Stimulated activated CD4-positive, alpha-beta T cell treated with anti-CD3 and anti-CD28 coated beads, Interleukin-4, amount 100 ng/mL, for 4 hours (primary cell): ENCODE measurements at places on chromosomes 3 and 15.

GRCh38 chr15:63896336-63897115 is 62.8 kb upstream of the HERC1 start:
- no peak for DNase-seq

DNA sequence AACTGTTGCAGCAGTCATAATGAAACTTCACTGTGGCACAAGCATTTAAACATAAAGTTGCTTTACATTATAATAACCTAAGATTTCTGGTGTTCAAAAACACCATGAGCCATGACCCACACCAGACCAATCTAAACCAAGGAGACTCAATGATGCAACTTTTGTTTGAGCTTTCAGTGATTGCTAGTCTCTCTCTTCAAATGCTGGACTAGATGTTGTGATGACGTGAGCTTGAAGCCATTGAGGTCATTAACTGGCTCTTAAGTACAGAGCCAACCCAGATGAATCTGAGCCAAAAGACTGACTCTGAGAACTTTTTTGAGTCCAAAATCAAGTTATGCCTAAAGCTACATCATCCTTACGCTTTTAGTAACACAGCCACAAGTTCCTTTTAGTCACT is 36.5 kb downstream of the ATR start:
- DNase-seq, result no peak

DNA sequence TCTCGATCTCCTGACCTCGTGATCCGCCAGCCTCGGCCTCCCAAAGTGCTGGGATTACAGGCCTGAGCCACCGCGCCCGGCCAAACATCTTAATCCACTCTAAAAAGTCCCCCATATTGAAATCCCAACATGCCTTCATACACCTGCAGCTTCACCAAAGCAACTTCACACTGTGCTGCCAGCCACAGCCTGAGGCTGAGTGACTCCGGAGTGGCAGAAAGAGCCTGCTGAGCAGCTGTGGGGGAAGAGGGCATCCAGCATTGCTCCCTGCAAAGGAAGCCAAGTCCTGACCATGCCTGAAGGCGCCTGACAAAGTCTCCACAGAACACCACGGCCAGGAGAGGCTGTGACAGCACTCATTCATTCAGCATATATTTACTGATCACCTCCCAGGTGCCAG is 21.6 kb upstream of the VGLL4 start:
- DNase-seq, result no peak

DNA sequence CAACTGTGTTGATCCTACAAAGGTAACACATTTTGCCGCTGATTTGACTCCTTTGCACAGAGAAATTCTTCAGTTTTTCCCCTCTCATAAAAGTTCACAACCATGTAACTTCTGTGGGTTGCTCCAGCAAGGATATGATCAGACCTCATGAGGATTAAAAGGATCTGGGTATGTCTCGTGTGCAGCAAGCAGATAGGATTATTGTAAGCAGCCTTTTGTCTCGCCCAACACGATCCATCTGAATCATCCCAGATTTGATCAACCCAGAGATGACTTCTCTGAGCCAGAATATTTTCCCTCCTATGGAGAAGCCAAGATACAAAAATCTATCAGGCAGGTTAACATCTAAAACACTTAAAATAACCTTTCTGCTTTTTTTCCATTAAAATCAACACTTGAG is 12.8 kb upstream of the BNIP2 start:
- no peak for DNase-seq

DNA sequence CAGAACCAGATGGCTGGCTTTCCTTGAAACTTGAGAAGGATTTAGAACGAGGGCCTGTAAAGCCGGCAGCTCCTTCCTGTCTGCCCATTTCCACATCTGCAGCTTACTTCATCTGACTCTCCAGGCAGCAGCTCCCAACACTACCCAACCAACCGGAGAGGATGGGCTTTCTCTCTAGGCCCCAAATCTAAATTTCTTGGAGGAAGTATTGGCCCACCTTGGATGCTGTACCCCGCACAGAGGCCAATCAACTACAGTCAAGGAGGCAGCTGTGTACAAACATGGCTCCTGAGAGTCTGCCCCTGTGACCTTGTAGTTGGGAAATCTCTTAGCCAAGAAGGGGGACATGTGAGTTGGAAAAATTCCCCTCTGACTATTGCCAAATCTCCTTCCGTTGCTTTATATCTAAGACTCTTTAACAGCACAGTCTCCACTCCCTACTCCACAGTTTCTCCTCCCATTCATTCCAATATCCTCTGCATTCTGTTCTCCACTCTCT is 8.0 kb upstream of the ACAP2 start:
- DNase-seq, result no peak

DNA sequence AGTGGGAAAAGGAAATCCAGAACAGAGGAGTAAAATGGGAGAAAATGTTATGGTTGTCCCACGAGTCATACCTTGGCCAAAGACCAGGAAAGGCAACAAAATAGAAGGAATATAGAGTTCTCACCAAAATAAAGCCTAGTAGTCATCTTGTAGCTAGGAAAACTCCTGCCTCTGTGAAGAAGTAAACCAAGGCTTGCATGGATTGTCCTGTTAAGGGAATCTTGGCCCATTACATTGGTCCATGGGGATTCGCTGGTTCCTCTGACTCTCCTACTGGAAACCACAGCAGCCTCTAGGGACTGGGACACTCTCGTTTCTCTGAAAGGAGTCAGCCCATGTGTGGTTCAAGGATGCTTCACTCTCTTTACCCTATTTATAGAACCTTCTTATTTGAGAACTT is 62.9 kb upstream of the FNDC3B start:
- no peak for DNase-seq

GRCh38 chr15:60651101-60651500 is 172.2 kb upstream of the ICE2 start:
- DNase-seq, result no peak

GRCh38 chr3:60456180-60456579 is 795.1 kb downstream of the FHIT start:
- no peak for DNase-seq

GRCh38 chr3:181425074-181425473 is 286.7 kb upstream of the SOX2 start:
- no peak for DNase-seq

GRCh38 chr15:68277131-68277602 is 378 bp upstream of the FEM1B start:
- no peak for DNase-seq

- DNase-seq, result no peak
These were observed 72.1 kb downstream of the OTOL1 start for GRCh38 chr3:161568671-161569070.

DNA sequence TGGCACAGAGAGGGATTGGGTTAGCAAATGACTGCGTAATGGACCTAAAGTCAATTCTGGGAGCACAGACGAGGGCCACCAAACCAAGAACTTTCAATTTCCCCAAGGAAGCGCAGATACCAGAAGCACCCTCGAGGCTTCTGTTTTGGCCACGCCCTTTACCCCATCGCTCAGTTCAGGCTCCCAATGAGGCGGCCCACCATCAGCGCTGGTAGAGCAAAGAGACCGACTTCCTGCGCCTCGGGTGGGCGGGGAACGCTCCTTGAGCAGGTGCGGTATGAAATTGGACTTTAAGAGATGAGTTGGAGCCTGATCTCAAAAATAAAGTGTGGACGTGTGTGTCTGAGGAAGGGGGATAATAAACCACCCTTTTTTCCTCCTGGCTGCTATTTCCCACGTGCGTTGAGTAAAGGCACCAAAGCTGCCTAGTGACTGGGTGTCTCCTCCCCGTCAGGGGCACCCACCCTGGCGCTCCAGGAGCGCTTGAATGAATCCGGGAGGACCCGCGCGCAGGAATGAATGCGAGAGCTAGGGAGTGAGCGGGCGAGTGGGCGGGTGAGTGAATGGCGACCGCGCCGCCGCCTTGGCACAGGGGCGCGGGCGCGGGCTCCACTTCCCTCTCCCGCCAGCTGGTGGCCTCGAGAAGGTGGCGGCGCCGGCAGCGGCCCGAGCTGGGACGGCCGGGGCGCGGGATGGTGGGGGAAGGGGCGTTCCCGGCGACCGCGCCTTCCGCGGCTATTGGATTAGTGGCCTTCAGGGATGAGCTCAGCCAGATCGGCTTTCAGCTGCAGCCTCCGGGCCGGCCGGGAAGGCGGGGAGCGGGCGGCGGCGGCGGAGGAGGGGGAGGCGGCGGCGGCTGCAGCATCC is at the start of gene SPSB4:
Gene SPSB4 (plus strand): TSS at position 772 of the 867 bp plus-strand sequence. CDS start 14,758 bp downstream, outside the sequence.
- no peak for DNase-seq

GRCh38 chr3:23726811-23727548 is 78.8 kb upstream of the UBE2E1 start:
- DNase-seq, result no peak

GRCh38 chr3:165918657-165918979 is 81.4 kb upstream of the BCHE start:
- DNase-seq, result no peak

GRCh38 chr3:116443191-116443661 is 2.1 kb downstream of the LSAMP start:
- DNase-seq, result no peak

- DNase-seq, result no peak
These were observed 111.6 kb downstream of the NR2F2 start for GRCh38 chr15:96442076-96442475.

DNA sequence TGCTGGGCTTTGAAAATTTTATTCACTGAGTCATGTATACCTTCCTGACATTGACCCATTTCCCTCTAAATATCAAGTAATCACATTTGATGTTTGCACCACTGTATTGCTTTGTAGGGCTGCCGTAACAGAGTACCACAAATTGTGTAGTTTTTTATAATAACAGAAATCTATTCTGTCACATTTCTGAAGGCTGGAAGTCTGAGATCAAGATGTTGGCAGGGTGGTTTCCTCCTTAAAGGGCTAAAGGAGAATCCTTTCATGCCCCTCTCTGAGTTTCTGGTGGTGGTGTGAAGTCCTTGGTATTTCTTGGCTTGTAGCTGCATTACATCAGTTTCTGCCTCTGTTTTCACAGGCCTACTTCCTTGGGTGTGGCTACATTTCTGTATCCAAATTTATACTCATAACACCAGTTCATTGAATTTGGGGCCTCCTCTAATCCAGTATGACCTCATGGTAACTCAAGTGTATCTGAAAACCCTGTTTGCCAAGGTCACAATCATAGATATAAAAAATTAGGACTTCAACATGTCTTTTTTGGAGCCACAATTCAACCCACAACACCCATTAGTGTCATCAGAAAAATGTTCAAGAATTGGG is 29.1 kb upstream of the ST6GAL1 start:
- no peak for DNase-seq

GRCh38 chr3:144287001-144287400 is 315.4 kb downstream of the DIPK2A start:
- no peak for DNase-seq
